Stimulated activated CD8-positive, alpha-beta memory T cell treated with anti-CD3 and anti-CD28 coated beads, Interleukin-15, amount 100 ng/mL, for 24 hours (primary cell): ENCODE measurements at places on chromosomes 7 and 10.

DNA sequence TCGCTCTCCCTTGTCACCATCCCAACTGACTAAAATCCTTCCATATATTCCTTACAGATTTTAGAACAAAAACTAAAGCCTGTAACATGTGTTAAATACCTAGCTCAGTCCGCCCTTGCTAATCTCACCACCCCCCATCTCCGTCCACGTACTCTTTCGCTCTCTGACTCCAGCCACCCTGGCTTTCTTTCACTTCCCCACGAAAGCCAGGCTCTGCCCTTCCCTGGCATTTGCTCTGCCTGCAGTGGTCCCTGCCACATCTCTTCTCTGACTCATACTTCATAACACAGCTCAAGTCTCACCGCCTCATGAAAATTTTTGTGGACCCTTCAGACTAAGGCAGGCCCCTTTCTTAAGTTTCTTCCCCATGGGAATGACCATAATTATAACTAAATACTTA, 11.7 kb upstream of the GPAM start:
- DNase-seq: no peak

DNA sequence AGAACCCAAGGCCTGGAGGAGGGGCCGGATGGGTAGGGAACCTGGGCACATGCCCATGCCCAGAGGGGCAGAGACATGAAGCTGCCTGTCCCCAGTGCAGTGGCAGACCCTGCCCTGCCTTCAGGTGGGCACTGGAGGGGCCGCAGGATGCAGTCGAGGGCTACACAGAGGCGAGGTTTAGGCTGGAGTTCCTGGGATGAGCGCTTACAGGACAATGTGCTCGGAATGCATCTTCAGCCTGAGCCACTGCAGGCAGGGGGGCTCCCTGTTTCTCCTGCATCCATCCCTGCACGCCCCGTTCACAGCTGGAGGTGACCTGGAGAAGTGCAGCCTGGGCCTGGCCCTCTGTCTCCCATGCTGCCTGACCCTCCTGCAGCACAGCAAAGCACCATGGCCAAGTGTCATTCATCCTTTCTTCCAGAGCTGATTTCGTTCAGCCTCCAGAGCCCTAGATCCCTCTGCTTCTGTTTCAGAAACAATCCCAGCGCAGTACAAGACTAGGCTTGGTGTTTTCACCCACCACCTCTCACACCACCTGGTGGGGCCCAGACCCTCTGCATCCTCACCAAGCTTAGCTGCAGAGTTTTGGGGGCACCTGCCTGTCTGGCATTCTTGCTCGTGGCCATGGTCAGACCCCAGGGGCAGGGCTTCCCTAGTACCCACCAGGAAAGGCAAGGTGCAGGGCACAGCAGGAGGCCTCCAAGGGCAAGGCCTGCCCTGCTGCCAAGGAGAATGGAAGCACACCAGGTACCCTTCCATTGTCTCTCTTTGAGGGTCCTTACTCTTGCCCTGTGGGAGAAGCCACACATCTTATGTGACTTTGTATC, 311.9 kb downstream of the TCERG1L start:
- no peak for DNase-seq

DNA sequence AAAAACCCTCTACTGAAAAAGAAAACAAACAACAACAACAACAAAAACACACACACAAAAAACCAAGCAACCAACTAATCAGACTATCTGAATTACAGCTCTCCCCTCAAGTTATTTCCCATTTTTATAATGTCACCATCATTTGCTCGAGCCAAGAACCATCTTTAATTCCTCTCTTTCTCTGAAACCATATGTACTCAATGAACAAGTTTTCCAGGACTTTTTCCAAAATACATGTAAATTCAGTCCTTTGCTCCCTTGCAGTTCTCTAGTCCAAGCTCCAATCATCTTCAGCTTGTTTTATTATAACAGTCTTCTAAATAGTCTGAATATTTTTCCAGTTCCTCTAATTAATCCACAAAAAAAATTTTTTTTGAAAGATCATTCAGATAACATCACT, 506.0 kb downstream of the NXPH1 start:
- no peak for DNase-seq

GRCh38 chr10:24113901-24114300, 95.0 kb upstream of the KIAA1217 start:
- DNase-seq: no peak

DNA sequence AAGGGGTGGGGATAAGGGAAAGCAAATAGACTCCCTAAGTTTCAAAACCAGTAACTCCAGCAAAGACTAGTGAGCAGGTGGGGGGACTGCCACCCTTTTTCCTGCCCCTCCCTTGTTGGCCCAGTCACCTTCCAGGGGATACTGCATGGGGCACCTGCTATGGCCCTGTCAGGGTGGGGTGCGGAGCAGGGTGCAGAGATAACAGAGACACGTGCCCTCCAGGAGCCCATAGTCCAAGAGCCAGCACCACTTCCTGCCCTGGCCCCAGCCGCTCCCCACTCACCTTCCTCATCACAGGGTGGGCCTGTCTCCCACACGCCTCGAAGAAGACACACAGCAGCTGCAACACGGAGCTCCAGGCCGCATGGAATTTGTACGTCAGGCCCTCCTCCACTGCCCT, 20.6 kb downstream of the RRP12 start:
- DNase-seq: no peak

DNA sequence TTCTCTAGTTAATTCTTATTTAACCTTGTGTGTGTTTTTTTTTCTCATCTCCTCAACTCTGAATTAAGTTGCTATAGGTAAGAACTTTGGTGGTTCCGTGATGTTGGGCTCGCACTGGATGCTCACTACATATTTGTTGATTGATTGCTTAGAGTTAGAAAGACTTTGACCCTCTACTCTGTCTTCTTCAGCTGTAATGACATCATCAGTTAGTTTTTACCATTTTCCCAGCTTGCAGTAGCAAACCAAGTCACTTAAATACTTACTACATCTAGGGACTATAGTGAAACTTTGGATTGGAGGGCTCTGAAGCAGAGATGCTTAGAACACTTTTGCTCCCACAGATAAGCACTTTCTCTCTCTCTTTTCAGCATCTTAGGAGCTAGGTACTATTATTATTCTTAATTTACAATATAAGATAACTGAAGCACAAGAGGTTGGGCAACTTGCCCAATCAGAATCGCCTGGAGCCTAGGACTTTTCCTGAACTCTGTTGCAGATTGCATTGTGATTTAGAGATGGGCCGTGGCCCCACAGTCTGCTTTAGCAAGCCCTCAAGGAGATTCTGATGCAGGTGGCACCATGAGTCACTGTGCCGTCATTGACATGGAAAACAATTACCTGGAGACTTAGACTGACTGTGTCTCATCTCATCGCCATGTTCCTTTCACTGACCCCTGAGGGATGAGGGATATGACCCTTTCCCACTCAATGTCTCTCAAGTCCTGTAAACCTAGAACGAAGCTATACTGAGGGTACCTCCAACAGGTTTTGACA, 471.9 kb upstream of the PODXL start:
- no peak for DNase-seq

DNA sequence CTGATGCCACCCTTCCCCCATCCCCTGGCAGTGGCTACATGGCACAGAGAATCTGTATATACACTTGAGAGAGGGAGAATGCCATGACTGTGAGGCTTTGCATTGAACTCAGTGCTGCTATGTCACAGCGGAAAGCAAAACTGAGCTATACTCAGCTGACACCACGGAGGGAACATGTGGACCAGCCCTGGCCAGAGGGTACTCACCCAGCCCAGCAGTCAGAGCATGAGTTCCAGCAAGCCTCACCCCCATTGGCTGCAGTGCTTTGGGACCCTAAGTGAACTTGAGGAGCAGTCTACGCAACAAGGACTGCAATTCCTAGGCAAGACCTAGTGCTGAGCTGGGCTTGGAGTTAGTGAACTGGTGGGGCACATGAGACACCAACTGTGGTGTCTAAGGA, 10.3 kb upstream of the AOC1 start:
- DNase-seq: no peak

- DNase-seq: no peak
Measured at GRCh38 chr7:151085329-151085690, 965 bp upstream of the AGAP3 start.

DNA sequence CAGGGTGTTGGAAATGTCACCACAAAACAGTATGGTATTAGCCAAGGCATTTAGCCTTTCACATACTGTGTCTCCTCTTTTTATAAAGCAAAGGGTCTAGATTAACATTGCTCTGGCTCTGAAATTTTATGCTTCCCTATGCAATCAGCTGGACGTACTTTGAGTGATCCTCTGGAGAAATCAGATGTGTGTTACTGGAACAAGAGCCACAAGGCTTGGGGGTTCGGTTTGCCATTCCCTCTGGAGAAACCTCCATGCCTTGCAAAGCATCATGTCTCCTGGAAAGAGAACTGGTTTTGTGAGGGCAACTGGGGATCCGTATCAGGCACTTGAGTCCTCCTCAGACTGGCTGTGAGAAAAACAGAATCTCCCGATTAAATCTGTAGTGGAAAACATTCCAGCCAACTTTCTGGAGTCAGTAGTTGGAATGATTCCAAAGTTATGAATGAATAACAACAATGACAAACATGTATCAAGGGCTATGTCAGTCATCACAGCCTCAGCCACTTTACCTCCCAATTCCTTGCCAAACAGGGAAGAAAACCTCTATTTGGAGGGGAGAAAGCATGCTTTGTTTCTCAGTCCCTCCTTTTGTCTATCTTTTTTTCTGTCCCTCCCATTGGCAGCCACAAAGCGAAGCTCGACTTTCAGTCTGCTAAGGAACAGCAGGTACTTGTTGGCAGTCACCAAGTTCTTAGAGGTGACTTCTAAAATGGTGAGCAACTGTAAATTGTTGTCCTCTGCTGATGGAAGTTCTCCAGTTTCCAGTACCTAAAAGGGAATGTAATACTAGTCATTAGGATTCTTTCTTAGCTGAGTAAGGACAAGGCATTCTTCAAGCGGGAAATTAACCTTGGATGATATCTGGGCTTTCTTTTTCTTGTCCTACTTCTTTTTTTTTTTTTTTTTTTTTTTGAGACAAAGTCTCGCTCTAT, 864.8 kb upstream of the AUTS2 start:
- no peak for DNase-seq

DNA sequence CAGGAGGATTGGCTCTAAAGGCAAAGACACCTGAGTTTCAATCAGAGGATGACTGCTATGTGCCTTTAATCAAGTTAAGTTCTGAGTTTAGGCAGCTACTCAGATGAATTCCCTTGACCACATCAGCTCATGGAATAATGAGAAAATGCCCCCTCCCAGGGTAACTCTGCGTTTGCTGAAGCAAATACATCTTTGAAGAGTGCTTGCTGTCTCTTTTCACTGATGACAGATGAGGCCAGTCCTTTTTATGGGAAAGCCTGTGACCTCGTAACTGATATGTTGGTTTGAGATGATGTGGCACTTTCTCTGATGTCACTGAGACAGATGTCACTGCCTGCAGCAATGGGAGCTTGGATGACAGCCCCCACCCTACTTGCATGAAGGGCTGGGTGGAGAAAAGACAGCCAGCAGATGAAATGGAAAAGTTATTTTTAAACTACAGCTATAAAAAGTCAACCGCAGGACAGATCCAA, 43.7 kb upstream of the DGKI start:
- DNase-seq: no peak

DNA sequence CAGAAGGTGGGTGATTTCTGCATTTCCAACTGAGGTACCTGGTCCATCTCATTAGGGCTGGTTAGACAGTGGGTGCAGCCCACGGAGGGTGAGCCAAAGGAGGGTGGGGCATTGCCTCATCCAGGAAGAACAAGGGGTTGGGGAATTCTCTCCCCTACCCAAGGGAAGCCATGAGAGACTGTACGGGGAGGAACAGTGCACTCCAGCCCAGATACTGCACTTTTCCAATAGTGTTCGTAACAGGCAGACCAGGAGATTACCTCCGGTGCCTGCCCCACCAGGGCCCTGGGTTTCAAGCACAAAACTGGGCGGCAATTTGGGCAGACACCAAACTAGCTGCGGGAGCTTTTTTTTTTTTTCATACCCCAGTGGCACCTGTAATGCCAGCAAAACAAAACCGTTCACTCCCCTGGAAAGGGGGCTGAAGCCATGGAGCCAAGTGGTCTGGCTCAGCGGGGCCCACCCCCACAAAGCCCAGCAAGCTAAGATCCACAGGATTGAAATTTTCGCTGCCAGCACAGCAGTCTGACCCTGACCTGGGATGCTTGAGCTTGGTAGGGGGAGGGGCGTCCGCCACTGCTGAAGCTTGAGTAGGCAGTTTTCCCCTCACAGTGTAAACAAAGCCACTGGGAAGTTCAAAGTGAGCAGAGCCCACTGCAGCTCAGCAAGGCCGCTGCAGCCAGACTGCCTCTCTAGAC, 31.2 kb downstream of the ARMC10 start:
- no peak for DNase-seq

GRCh38 chr7:159078911-159079270, 65.8 kb downstream of the VIPR2 start:
- no peak for DNase-seq

DNA sequence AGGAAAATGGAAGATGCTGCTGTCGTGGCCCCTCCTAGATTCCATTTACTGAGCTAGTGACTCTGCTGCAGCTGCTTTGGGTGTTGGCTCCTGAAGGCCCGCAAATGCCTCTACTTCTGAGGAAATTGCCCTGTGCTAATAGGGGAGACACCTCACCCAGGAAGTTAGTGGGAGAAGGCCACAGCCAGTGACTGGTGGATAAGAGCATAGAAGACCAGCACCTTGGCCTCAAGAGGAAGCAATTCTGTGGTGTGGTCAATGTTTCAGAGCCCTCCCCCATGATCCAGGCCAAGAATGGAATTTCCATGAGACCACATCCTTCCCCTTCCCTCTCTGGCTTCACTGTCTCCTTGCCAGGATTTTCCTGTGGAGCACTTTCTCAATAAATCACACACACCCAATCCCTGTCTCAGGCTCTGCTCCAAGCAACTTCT, 25.0 kb upstream of the FZD1 start:
- no peak for DNase-seq

- DNase-seq: no peak
Measured at GRCh38 chr7:18013936-18014335, 13.7 kb downstream of the PRPS1L1 start.

- DNase-seq: no peak
Measured at GRCh38 chr10:787933-788651, 98.6 kb upstream of the DIP2C start.

GRCh38 chr10:50936335-50936734, 50.9 kb upstream of the A1CF start:
- DNase-seq: no peak

GRCh38 chr7:84801396-84801795, 385.5 kb downstream of the SEMA3D start:
- DNase-seq: no peak
